NCI-H2107 (cell line): ENCODE measurements at places on chromosomes 3 and 15.

DNA sequence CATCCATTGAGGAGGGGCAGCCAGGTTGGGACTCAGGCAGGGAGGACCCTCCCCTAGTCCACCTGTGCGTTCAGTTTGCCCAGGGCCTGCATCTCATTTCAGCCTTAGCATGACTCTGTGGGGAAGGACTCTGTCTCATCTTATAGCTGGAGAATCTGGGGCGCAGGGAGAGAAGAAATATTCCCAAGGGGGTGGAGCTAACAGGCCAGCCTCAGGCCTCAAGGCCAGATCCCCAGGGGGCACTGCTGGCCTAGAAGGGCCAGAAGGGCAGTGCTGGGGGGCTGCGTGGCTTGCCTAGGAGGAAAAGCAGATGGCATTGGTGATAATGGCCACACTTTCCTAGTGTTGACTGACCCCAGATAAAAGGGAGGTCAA lies 10.9 kb downstream of the AMOTL2 start:
- DNase-seq = no peak

DNA sequence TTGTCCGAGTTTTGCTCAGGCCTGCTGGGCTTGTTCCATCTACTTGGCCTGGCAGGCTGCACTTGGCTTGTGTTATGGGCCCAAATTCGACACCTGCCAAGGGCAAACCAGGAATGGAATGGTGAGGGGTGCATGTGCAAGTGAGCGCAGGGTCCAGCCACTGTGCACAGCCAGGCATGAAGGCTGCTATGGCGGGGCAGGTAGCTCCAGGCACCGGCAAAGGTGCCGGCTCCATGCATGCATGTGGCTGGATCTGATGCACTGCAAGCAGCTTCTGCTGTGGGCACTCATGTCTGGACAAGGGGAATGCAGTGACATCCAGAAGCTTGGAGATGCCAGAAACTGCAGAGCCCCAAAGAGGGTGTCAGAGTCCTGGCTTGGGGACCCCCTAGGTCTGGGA lies 463.0 kb downstream of the EPHA3 start:
- DNase-seq = no peak

DNA sequence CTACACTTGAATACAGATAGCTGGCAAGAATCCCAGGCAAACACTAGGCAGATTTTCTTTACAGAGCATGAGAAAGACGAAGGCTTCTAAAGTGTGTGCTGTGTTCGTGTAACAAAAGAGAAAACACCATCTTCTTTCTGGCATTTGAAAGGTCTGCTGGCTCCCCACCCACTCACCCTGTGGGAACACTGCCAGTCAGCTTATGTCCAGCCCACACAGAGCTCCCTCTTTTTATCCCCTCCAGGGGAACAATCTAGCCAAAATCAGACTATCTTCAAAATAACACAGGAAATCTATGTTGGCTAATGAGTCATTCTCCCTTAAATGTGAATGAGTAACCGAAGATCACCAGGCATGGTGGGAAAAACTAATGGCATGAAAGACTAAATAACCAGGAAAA lies 45.6 kb upstream of the PAQR5 start:
- no peak for DNase-seq

DNA sequence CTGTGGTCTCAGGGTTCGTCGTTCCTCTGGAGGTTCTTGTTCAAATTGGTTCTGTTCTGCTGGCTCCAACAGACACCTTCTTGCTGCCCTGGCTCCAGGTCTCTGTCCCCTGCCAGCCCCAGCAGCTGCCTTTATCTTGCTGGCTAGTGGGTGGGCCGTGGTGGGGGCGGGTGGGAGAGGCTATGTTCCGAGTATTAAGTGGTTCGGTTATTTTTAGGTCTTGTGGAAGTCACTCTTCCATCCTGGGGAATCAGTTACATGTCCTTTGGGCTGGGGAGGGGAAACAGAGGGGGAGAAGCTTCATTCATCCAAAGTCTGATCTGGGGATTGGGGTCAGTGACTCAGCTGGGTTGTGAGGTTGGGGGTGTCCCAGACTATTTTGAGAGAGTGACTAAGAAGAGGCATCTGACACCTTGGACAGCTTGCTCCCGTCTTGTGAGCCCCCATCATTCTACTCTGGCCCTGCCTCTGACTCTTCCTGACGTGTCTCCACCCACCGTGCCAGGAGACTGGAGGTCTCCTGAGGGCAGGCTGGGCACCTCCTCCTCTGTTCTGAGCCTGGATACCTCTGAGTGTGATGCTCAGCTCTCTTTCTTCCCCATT lies at the start of gene XIRP1:
TSS of gene XIRP1 (minus strand) at position 106 of the 603 bp plus-strand sequence. CDS start 3,150 bp downstream, outside the sequence.
- DNase-seq = no peak

GRCh38 chr15:64222573-64223366 lies 59.9 kb upstream of the PPIB start:
- DNase-seq = no peak

DNA sequence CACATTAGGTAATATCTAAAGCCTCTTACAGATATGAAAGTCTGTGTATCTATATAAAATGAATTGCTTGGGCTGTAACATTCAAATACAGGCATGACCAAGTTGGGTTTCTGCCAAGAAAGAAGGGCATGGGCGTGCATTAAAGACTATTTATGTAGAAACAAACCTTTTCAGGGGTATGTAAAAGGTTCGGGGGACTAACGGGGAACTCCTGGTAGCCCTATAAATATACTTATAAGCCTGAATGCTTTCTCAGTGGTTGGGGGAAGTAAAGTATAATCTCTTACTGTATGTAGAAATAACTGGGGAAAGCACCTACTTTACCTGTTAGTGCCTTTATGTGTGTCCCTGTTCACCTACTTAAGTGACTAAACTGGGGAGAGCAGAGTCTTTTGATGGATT lies 154.5 kb upstream of the TBL1XR1 start:
- no peak for DNase-seq

DNA sequence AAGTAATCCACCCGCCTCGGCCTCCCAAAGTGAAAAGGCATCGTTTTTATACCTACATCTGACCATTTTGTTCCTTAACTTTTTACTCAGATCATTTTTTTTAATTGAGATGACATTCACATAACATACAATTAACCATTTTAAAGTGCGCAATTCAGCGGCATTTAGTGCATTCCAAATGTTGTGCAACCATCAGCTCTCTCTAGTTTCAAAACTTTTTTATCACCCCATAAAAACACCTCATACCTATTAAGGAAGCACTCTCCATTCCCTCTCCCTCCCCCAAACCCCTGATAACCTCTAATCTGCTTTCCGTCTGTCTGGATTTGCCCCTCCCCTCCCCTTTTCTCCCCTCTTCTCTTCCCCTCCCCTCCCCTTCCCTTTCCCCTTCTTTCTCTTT lies 310.1 kb downstream of the UACA start:
- no peak for DNase-seq

DNA sequence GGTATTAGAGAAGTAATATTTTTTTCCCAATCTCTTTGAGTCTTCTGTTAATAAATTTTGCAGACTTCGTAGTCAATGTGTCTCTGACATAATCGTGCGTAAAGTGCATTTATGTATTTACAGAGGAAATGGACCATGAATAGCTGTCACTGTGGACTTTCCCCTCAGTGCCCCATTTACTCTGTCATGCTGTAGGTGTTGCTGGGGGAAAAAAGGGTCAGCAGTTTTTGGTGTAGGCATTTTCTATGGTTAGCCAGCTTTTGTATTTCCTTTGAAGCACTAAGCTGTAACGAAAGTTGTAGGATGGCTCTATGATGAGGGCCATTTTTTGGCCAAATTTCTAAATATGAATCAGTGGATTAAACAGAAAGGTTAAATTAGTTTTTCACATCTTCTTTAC lies 598.4 kb downstream of the FGF12 start:
- DNase-seq = no peak

DNA sequence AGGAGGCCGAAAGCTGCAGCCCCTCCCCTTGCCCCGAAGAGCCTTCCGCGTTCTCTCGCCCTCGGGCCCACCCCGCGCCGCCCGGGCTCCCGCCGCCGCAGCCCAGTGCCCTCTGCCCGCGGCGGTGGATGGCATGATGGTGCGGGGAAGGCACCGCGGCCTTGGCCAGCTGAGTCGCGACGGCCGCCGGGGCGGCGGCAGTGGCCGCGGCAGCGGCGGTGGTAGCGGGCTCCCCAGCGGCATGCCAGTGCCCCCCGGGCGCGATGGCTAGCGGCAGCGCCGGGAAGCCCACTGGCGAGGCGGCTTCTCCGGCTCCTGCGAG lies 1.2 kb downstream of the TLNRD1 start:
- no peak for DNase-seq

DNA sequence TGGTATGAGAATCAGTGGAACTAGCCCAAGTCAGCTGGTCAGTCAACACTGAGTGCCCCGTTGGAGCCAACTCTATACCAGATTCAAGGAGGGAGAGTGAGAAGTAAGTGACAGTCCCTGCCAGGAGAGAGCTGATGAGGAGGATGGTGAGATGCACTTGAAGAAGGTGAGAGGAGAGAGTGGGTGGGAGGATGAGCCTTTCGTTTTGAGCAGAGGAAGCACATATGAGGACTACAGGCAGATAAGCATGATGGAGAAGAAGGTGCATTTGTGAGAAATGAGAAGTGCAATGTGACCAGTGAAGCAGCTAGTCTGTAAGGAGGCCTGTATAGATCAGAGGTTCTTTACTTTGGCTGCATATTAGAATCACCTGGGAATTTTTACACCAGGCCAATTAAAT lies 40.4 kb downstream of the NME9 start:
- no peak for DNase-seq

- DNase-seq = peak; percentile 61
Observed at GRCh38 chr3:193190146-193190786, 50.8 kb upstream of the PLAAT1 start.

DNA sequence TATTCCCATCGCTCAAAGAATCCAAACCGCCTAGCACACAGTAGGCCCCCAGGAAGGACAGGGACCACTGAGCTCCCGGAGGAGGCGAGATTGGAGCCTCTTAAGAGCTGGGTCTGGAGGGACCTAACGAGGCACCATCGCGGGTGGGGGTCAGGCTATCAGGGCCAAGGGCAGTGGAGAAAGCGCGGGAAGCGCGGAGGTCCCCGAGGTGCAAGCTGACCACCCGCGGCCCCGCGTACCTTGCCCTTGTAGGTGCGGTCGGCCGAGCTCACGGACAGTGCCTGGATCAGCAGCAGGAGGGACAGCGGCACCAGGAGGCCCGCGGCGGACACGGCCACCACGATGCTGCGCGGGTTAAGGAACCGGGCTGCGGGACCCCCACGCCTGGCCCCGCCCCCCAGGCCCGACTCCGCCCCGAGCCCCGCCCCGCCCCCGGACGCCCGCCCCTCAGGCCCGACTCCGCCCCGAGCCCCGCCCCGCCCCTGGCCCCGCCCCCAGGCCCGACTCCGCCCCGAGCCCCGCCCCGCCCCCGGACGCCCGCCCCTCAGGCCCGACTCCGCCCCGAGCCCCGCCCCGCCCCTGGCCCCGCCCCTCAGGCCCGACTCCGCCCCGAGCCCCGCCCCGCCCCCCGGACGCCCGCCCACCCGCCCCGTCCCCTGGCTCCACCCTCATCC lies 3.9 kb downstream of the ZDHHC19 start:
- DNase-seq = no peak

- DNase-seq = no peak
Observed at GRCh38 chr3:17932136-17932771, 189.8 kb upstream of the TBC1D5 start.

DNA sequence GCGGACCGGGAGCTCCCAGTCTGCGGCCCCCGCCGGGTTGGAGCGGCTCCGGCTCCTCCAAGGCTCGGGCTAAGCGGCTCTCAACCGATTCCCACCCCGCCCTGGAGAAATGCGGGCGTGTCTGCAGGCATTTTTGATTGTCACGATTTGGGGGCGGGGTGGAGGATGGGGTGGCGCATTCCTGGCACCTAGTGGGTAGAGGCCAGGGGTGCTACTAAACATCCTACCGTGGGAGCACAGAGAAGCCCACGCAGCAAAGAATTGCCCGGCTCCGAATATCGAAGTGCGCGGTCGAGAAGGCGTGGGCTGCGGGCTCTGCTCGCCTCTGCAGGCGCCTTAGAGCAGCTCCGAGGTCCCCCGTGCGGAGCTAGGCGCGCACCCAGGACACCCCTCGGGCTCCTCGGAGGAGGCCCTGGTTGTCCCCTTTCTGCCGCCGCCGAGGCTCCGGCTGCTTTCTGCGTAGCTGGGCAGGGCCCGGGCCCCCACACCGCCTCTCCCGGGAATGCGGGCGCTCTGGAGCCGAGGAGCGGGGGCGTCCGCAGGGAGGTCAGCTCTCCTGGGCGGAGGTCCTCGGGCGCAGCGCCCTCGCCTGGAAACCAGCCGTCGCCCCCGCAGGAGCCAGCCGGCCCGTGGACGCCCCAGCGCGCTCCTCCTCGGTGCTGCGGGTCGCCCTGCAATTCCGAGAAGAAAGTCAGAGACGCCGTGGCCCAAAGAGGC lies 16.5 kb upstream of the LAMP3 start:
- peak; percentile 74 for DNase-seq

DNA sequence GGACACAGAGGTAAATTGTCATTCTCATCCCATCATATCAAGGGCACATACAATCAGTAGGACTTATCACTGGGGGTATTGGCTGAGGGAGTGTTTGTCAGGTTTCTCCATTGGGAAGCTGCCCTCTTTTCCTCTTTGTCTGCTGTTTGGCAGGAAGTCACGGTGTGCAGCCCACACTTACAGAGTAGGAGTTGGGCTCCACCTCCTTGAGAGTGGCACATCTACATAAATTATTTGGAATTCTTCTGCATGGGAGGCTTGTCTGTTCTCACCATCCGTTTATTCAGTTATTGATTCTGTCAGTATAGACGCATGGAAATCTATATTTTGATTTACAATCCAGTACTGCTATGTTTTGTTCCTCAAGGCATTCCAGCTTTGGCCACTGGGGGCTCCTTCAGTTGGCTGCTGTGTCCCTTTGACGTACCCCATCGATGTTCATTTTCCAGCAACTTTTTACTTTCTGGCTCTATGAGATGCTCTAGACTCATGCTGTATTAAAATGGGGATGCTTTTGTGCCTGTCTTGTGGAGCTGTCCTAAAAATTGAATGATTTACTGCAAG lies 200.3 kb downstream of the SLCO3A1 start:
- DNase-seq = no peak

GRCh38 chr15:66953523-66954229 lies 111.7 kb upstream of the SMAD3 start:
- DNase-seq = no peak

DNA sequence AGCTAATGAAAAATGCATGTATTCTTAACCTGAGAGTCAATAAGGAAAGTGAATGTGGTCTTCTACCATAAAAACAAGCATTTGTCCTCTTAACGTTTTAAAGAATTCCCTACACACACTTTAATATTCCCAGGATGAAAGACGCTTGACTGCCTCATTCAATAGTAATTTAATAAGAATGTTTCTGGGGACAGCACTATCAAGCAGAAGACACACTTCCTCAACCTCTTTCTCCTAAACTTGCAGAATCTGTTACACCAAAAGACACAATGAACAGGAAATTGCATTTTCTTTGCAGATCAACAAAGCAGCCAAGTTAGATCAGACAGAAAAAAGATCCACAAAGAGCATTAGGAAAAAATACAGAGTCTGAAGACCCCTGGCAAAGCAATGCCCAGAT lies 97.7 kb downstream of the PLCH1 start:
- DNase-seq = no peak

GRCh38 chr3:11778248-11778647 lies 68.4 kb downstream of the TAMM41 start:
- no peak for DNase-seq

GRCh38 chr3:99856437-99857220 lies 39.0 kb downstream of the CMSS1 start:
- no peak for DNase-seq

GRCh38 chr3:108319428-108320082 lies 23.2 kb downstream of the HHLA2 start:
- peak; percentile 45 for DNase-seq

- DNase-seq = no peak
Observed at GRCh38 chr3:40583691-40584090, 58.9 kb downstream of the ZNF621 start.

GRCh38 chr15:91255670-91256192 lies 155.7 kb downstream of the SV2B start:
- no peak for DNase-seq
